ENCODE measurements at places on chromosomes 5 and 9. TPM values are rescaled to one million over a fixed set of nuclear protein-coding genes. Genes with fewer than 3 reads are reported as not detected.

The PCDHB14 gene
- 3.7 TPM for total RNA-seq

The KIF4B gene
- 0.14 TPM for total RNA-seq

The ZNG1F gene
- 15.8 TPM for total RNA-seq

The SYK gene
- 13.0 TPM for total RNA-seq

The ADRB2 gene
- 0.81 TPM for total RNA-seq

The SAXO1 gene
- total RNA-seq, result 0.48 TPM

The PJA2 gene
- total RNA-seq, result 79.9 TPM

The PRRX2 gene
- 0.50 TPM for total RNA-seq

The CDC25C gene
- total RNA-seq, result 4.1 TPM

The GABRA1 gene
- 1.8 TPM for total RNA-seq

The TLX3 gene
- 2.1 TPM for total RNA-seq

The SVEP1 gene
- total RNA-seq, result 7.9 TPM

The FIBCD1 gene
- total RNA-seq, result 0.53 TPM

The TRIM14 gene
- total RNA-seq, result 18.8 TPM

The RABL6 gene
- total RNA-seq, result 112 TPM

The ROPN1L gene
- 2.0 TPM for total RNA-seq

The GRXCR2 gene
- not detected for total RNA-seq

The FRMPD1 gene
- total RNA-seq, result 0.36 TPM

The CBY3 gene
- total RNA-seq, result not detected

The COL15A1 gene
- 0.68 TPM for total RNA-seq

The PCA3 gene
- 0.33 TPM for total RNA-seq

The PCDHA9 gene
- total RNA-seq, result 2.5 TPM

The TRIM23 gene
- total RNA-seq, result 10.8 TPM

The LMBRD2 gene
- total RNA-seq, result 7.9 TPM

The FGF10 gene
- 1.5 TPM for total RNA-seq

The ARID3C gene
- 0.26 TPM for total RNA-seq

The DCTN4 gene
- 41.8 TPM for total RNA-seq

The FABP6 gene
- 0.85 TPM for total RNA-seq

The SLC23A1 gene
- total RNA-seq, result 1.6 TPM

The CDC20B gene
- 0.38 TPM for total RNA-seq

The SPEF2 gene
- 11.5 TPM for total RNA-seq

The SETX gene
- total RNA-seq, result 43.3 TPM

The SLC36A3 gene
- not detected for total RNA-seq

The ADCY2 gene
- 5.7 TPM for total RNA-seq

The DOK3 gene
- total RNA-seq, result 6.9 TPM

The SH3RF2 gene
- 20.8 TPM for total RNA-seq

The CNTLN gene
- 14.1 TPM for total RNA-seq

The PLPPR1 gene
- total RNA-seq, result 3.2 TPM

The FGD3 gene
- 5.5 TPM for total RNA-seq

The PCDH12 gene
- total RNA-seq, result not detected

The FGFR4 gene
- total RNA-seq, result 34.1 TPM

The PCDHGA2 gene
- total RNA-seq, result 0.69 TPM

The LRRC70 gene
- total RNA-seq, result 1.1 TPM
